ENCODE measurements at places on chromosomes 2 and 18.
A peak's percentile ranks its signal among the peaks of the same experiment; 100 is the strongest.

- no peak for DNase-seq
Observed at GRCh38 chr2:180443888-180444287, 436.8 kb upstream of the CWC22 start.

DNA sequence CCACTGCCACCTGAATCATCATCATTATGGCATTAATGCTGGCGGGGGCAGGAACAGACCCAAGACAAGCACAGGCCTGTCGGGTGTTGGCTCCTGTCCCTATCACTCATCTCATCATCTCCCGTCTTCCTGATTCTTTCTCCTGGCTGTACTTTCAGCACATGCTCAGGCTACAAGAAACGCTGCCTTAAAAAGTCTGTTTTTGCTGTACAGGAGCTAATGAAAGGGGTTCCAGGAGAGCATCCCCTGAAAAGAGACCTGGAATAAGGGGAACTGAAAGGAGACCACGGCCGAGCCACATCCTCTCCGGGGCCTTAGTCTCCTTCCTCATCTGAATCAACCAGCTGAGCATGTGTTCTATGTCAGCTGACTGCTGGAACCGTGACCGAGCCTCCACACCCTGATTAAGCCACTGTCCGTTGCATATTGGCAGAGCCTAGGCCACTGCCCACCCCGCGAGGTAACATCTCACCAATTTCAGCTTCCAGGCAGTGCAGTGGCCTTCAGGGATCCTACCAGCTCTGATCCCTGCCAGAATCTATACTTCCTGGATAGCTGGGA is 62.6 kb downstream of the DNMT3A start:
- DNase-seq = peak; percentile 81

- no peak for DNase-seq
Observed at GRCh38 chr2:150389447-150389846, 98.0 kb downstream of the RND3 start.

- DNase-seq = no peak
Observed at GRCh38 chr2:159098361-159098760, 129.9 kb downstream of the TANC1 start.

DNA sequence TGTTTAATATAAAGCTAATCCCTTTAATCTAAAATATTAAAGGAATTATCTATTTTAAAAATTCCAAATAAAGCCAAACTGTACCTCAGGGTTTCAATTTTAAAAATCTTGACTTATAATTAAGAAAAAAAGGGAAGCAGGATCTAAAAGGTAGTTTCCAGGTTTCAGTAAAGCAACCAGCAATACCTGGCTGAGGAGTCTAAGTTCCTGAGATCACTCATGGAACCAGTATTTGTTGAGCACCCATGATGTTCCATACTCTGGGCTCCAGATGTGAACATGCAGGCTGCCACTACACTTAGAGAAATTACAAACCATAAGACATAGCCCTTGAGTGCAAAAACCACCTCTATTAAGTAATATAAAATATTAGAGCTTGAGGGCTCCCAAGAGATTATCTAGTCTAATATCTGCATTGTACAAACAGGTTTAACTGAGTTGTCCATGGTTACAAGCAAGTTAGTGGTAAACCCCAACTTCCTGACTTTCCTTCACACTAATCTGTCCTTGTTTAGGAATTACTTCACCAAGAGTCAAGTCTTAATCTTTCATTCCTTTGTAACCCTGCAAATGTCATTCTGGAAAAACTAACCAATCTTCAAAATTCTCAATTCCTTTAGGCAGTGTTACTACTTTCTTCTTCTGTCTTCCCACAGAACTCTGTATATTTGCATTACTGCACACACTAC is 49.2 kb downstream of the CLASP1 start:
- no peak for DNase-seq

- DNase-seq = no peak
Observed at GRCh38 chr2:86621280-86621943, 2.3 kb downstream of the RNF103 start.

DNA sequence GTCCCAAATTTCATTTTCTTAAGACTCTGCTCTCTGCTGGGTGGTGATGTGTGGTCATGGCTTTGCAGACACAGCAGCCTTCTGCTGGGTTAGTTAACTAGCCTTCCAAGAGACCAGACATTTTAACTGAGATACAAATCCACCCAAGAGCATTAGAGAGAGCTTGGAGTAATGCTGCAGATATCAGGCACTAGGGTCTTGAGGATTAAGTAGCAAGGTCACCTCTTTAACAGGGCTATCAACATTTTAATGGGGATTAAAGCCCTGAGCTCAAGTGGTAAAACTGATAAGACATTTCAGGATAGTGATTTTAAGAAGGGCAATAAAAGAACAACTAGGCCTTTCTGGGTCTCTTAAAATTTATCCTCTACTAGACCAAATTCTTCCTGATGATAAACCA is 461.2 kb downstream of the MEIS1 start:
- no peak for DNase-seq

DNA sequence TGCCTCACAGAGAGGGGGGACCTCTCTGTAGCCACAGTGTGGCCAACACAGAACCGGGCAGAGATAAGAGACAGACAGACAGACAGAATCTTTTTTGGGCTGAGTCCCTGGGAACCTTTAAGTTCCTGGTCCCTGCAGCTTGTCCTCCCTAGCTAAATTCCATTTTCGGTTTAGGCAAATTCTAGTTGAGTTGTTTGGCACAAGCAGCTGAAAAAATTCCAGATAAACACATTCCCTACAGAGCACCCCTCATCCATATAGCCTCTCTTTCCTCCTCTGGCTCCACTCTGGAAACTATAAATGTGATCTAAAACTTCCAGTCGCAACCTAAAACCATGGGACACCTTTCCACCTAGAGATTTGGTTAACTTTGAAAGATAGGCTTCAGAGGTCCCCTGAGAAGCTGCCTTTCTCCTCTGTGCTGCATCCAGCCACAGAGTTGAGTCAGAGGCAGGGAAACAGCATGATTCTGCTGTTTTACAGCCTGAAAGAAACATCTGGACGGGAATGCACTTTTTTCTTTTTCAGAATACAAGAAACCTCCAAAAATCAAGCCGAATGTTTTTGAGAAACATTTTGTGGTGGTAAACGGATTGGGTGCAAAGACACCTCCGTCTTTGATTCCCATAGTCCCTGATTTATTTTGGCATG is 30.9 kb downstream of the SLC4A3 start:
- DNase-seq = no peak

DNA sequence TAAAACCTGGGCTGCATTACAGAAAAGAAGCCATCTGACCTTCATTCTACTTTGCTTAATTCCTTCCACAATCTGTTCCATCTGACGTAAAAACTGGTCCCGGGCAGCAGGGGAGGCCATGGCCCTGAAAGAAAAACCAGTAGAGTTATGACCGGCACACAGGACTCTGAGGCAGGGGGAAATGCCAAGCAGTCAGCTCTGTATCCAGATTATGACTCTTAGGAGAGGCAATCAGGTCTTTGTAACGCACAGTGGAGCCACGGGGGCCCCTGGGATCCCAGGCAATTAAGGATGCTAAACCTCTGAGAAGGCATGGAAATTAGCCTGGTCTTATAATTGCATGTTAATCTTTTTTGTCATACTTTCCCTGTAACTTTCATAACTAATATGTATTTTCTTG is 78.4 kb downstream of the CCDC93 start:
- DNase-seq = no peak

GRCh38 chr2:216777637-216778273 is 82.1 kb downstream of the TNP1 start:
- peak; percentile 52 for DNase-seq

DNA sequence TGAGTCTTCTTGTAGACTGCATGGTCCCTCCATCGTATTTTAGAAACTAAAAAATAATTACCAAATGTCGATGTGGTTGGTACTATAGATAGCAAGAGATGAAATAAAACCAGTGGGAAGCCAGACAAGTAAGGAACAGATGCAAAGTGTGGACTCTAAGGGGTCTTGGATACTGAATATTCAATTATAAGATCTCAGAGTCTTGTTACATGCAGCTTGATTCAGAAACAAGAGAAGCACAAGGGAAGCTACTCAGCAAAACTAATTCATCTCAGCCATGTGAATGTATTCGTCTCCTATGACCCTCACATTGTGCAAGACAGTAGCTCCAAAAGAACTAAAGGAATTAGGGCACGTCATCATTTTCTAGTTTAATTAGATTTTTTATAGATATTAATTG is 80.9 kb downstream of the CDH20 start:
- DNase-seq = no peak

- DNase-seq = no peak
Observed at GRCh38 chr2:86791573-86791972, 860 bp upstream of the CD8A start.

GRCh38 chr2:66418381-66418780 is 16.5 kb upstream of the MEIS1 start:
- DNase-seq = no peak

DNA sequence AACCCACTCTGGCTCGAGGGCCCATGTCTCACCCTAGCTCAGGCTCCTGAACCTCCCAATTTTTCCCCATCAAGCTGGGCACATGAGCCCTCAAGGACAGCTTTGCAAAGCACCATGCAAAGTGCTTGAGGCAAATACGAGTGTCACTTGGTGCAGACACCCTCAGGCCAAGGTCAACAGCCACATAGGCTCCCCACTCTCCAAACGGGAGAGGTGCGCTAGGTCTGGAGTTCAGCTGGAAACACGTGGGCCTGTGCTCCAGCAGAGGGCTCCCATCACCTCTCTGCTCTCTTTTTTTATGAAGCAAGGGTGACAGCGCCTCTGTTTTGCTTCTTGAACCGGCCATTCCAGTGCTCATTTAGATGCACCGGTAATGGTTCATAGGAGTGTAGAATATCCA is 11.9 kb upstream of the ARHGAP25 start:
- no peak for DNase-seq

- DNase-seq = no peak
Observed at GRCh38 chr2:169039702-169040101, 8.6 kb upstream of the ABCB11 start.

DNA sequence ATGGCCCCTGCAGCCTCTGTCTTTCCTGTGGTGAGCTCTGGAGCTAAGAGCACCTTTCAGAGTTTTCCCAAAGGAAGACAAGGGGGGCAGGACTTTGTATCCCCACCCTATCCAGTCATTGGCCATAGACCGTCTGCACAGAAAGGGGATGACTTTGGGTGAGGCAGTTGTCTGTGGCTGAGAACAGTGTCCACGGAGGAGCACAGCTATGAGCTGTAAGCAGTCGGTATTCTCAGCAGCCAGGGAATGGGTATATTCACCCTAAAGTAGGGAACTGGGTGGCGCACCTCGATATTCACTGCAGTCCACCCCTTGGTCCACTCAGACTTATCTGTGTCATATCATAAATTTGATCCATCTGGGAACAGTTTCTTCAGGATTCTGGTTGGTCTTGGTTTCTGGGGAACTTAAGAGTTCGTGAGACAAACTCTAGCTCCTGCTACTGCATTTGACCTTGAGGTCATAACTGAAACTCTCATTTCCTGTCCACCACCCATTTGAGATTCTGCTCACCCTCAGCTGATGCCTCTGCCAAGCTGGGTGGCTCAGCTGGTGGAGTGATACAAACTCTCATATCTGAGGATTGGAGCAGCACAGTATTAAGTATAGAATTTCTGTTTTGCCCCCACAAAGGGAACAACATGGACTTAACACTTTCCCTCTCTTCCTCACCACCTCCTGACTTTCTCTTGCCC is 45.2 kb upstream of the SCG2 start:
- DNase-seq = peak; percentile 36

DNA sequence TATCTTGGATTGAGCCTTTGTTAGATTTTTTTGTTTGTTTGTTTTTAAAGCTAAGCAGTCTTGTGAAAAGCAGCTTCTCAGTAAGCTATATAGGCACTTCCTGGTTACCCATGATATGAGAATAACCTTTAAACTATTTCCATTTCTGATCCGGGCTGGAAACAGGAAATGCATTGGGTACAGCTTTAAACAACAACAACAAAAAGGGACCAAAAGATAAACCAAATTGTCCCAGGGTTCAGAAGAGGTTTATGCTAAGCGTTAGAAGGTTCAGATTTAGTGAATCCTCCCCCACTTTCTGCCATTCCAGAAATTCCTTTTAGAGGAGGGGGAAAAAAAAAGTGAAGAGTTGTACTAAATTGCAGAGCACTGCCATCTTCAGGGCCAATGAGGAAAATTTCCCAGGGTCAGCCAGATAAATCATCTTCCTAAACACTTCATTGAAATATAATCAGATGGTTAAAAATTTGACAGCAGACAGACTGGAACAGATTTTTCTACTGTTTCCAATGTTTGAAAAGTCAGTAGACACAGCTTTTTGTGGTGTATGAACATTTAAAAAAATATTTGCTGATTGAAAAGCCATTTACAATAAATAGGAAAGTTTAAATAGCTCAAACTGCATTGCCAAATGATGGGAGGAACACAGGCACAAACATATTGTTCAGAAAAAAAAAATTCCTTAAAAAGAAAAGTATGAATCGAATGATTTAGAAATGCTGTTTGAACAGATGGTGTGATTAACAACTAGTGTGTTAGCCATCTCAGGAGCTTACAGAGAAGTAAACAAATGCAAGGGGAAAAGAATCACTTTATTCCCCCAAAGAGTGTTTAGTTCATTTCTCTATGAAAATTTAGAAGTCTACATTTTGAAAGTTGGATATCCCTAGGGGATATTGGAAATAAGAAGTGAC is 189.9 kb upstream of the TANK start:
- no peak for DNase-seq

GRCh38 chr2:82837588-82838304 is 1621.3 kb downstream of the SUCLG1 start:
- no peak for DNase-seq

Data from GM19239 (cell line).